ENCODE measurements at places on chromosomes 7 and 10.

DNA sequence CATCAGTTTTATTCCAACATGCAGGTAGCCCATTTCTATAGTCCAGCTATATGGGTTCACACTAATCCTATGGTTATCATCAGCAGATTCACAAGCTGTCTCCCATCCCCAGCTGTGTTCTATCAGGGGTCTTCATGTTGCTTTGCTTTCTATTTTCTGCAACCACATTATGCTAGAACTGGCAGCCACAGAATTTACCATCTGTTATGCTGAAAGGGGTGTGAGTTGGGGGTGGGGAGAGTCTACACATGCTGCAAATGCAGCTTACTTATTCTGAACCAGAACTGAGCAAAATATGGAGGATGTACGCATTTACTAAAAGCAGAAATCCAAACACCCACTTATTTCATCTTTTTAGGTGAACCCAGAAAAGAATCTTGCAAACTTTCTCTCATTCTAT, 32.9 kb downstream of the SHTN1 start:
- DNase-seq = no peak

- no peak for DNase-seq
Measured at GRCh38 chr10:102003541-102003940, 52.4 kb downstream of the ARMH3 start.

DNA sequence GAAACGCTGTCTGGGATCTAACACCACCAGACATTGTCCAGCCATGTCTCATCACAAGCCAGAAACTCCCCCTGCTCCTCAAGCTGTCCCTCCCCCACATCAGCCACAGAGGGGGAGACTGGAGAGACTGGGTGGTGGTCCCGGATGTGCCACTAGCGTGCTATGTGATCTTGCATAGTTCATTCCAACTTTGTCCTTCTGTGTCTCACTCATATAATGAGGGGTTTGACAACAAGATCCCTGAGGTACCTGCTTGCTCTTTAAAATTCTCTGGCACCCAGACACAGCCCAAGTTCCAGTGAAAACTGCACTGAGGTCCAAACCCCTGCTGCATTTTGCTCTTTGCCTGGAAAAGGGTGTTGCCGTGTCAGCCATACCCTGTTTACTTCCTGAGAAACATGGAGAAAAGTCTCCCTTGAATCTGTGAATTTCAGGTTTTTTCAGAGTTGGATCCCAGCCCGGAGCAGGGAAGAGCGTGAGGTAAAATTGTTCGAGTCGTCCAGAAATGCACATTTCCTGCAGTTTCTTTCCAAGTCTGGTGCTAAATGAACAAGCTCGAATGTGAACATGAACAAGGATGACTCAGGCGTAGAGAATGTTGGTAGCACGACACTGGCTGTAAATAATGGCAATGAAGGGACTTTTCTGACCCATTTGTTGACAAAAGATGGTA, 156.6 kb downstream of the CCDC3 start:
- no peak for DNase-seq

DNA sequence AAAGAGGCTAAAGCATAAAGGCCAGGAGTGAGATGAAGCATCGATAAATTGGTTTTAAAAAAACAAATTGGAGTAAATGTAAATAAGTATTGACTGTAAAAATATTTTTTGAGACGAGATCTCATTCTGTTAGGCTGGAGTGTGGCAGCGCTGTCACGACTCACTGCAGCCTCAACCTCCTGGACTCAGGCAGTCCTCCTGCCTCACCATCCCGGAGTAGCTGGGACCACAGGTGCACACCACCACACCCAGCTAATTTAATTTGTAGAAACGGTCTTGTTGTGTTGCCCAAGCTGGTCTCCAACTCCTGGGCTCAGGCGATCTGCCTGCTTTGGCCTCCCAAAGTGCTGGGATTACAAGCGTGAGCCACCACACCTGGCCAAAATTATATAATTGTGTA, 17.8 kb downstream of the HNRNPA2B1 start:
- DNase-seq = no peak

DNA sequence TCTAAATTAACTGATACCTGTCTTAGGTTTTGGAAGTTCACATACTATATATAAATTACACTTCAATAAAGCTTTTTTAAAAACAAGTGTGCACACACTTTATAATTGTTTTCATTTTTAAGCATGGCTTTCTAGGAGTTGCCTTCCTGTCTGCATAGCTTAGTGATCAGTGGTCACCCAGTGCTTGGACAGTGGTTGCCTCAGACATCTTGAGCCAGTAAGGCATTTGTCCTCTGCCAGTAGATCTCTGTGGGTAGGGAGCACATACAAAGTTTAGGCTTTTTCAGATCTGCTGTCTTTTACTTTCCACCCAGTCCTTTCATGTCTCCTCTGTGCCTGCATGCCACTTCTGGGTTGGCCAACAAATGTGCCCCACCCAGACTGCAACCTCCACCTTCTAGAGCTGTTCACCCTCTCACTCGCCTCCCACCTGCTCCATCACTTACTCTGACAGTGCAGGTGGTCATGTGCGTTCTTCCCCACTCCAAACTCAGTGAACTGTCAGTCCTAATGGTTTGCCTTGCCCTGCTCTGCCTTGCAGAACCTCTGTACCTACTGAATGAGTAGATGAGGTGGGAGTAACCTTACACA, 31.7 kb downstream of the TPST1 start:
- DNase-seq = no peak

GRCh38 chr7:114554781-114555537, 140.3 kb downstream of the FOXP2 start:
- peak; percentile 24 for DNase-seq

DNA sequence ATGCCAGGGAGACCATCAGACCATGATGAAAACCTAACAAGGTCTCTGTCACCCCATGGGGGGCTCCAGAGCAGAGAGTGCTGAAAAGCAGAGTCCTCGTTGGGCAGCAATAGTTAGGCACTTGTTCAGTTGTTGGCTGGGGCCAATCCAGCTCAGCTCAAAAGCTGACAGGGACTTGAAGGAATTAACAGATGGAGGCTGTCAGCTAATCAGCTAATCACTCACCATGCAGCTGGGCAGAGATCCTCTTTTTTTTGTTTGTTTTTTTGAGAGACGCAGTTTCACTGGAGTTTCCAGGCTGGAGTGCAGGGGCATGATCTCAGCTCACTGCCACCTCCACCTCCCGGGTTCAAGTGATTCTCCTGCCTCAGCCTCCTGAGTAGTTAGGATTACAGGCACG, 18.1 kb downstream of the CEP55 start:
- DNase-seq = no peak

DNA sequence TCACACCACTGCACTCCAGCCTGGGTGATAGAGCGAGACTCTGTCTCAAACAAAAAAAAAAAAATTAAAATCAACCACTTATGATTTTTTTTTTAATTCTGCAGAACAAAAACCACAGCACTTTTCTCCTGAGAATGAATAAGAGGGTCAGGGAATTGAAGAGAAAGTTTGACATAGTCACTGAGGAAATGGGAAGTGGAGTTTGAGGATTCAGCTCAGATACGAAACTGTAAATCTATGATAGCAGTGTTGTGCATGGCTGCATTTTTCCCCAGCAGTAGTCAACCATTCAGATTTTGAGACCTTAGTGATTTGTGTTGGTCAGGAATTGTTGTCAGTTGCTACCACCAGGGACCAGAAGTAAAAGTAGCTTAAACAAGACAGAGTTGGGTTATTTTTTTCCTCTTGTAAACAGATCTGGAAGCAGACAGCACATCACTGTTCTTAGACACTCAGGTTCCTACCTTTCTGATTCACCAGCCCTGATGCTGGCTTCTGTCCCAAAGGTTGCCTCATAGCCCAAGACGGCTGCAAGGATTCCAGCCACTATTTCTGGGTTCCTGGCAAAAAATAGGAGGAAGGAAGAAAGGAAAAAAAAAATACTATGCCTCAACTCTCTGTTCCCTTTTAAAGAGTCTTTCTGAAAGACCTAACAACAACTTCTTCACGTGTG, 20.1 kb downstream of the PILRA start:
- DNase-seq = no peak

DNA sequence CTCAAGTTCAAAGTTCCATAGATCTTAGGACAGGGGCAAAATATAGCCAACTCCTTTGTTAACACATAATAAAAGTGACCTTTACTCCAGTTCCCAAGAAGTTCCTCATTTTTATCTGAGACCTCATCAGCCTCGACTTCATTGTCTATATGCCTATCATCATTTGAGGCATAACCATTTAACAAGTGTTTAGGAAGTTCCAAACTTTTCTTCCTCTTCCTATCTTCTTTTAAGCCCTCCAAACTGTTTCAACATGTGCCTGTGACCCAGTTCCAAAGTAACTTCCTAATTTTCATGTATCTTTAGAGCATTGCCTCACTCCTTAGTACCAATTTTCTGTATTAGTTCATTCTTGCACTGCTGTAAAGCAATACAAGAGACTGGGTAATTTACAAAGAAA, 569.1 kb downstream of the ANKRD7 start:
- no peak for DNase-seq

GRCh38 chr10:91077549-91078071, 142.9 kb upstream of the PCGF5 start:
- no peak for DNase-seq

DNA sequence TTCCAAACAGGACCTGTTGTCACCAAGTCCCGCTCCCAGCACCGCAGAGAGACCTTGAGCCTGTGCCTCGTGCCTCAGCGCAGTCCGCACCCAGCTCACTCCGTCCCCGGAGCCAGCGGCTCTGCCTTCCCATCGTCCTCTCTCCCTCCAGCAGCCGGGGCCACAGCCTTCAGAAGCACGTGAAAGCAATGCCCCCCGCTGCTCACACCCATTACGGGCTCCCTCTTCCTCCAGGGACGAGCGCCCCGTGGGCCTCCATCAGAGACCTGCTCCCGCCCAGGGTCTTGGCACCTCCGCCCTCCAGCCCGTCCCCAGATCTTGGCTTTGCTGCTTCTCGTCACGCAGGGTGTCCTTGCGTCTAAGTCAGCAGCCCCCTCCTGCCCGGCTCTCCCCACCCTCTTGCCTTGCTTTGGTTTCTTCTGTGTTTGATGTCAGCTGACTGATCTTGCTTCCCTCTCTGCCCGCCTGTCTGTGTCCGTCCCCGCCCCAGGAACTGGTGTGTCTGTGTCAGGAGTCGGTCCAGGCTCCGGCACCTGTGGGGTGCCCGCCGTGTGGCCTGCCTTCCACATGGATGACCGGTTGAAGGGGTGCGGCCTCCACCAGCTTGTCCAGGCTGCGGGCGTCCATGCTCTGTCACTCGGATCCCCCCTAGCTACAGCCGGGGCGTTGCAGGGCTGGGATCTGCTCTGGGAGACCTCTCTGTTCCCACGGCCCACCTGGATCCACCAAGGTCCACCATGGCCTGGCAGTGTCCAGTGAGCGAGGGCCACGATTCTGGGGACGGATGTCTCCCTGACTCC, 61.9 kb downstream of the FOXL3 start:
- no peak for DNase-seq

GRCh38 chr7:155276800-155277375, 20.8 kb upstream of the INSIG1 start:
- no peak for DNase-seq

GRCh38 chr7:132650498-132650897, 74.2 kb upstream of the PLXNA4 start:
- DNase-seq = no peak

- DNase-seq = no peak
Measured at GRCh38 chr7:31049005-31049765, 2.9 kb upstream of the ADCYAP1R1 start.

- peak; percentile 23 for DNase-seq
Measured at GRCh38 chr10:6678211-6678803, 98.2 kb upstream of the PRKCQ start.

- DNase-seq = no peak
Measured at GRCh38 chr7:82172017-82172416, 271.6 kb downstream of the CACNA2D1 start.

- no peak for DNase-seq
Measured at GRCh38 chr10:44281089-44281613, 103.7 kb downstream of the CXCL12 start.

- DNase-seq = no peak
Measured at GRCh38 chr7:138228769-138229168, 152.5 kb downstream of the AKR1D1 start.

DNA sequence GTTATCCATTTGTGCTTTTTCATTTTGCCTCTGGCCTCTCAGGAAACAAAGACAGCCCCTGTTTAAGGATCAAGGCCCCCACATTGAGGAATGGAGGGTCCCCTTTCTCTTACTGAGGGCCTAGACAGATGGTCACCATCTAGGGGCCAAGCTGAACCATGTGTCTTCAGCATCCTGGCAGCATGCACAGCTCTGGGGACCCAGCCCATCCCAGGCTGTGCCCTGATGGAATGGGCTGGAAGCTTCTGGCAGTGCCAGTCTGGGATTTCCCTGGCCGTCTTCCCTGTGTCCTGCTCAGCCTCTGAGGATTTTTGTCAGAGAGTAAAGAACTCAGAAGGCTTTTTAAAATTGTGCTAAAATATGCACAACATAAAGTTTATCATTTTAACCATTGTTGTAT, 116.8 kb downstream of the ITIH5 start:
- DNase-seq = no peak

- no peak for DNase-seq
Measured at GRCh38 chr7:77839919-77840318, 41.3 kb downstream of the PHTF2 start.

DNA sequence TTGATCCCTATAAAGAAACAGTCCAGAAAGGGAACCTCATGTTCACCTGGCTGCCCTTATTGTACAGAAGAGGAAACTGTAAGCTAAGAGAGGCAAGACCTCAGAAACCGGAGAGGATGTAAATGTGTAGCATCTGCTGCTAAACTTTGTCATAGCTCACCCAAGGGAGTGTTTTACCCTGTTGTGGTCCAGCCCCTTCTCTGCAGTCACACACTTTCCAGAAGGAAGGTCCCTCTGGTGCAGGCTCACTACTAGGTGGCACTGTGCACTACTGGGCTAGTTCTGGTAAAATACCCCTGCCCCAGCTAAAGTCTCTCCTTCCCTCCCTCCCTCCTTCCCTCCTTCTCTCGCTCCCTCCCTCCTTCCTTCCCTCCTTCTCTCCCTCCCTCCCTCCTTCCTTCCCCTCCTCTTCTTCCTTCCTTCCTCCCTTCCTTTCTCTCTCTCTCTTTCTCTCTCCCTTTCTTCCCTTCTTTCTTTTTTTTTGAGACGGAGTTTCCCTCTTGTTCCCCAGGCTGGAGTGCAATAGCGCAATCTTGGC, 42.5 kb upstream of the LCOR start:
- no peak for DNase-seq

DNA sequence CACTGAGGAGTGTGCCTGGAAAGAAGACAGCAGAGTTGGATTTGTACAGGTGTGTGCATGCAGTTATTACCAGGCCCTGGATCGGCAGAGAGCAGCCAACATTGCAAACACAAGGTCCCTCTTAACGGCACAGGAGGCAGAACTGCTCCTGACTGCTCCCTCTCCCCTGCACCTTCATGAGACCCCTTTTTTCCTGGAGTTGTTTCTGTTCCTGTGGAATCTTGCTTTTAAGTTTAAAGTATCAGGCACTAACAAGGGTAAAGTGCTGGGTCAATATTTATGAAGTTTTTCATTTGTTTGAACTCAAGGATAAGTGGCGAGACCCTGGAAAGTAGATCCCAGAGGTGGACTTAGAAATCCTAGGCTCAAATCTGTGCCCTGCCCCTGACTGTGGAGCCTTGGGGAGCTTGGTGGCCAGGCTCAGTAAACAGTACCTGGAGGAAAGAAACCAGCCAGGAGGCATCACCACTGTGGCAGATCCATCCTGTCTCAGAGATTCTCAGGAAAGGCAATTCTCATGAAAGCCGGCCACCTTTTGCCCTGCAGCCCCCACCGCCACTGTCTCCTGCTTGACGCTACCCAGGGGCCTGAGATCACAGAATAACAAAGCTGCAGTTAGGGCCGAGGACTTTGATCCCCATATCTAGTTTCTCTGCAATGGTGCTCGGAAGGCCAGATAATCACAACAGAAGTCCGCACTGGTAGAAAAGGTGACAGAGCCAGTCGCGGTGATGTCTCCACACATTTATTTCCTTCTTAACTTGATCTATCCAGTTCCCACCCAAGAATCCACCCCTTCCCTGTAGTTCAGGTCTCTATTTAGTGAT, 36.7 kb downstream of the DDC start:
- peak; percentile 50 for DNase-seq

Measured in lower leg skin (tissue), 4 donors.